ENCODE measurements at places on chromosomes 16 and 17. TPM values are rescaled to one million over a fixed set of nuclear protein-coding genes. Genes with fewer than 3 reads are reported as not detected.

DNA sequence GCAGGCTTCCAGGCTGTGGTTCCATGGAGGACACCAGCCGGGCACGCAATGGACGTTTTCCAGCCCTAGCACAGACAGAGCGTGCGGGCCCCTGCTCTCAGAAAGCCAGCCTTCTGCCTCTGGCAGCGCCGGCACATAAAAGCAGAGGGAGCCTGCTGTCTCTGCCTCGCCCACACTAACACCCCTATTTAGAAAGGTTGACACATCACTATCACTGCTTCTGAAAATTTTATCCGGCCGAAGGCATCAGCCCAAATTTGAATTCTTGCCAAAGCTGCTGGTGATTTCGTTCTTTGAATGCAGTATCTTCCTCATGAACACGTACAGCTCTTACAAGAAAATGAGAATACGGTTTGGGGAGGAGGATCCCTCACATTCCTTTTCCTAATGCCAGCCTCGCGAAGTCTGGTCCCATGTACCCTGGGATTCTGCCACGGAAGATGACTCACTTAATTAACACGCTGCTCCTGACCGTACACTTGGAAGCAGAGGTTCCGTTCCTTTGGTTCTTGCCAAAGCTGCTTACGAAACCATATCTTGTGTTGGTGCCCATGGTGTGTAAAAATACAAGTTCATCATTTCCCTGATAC lies 1.3 kb upstream of the RAB11FIP3 start:
- DNase-seq = no peak

DNA sequence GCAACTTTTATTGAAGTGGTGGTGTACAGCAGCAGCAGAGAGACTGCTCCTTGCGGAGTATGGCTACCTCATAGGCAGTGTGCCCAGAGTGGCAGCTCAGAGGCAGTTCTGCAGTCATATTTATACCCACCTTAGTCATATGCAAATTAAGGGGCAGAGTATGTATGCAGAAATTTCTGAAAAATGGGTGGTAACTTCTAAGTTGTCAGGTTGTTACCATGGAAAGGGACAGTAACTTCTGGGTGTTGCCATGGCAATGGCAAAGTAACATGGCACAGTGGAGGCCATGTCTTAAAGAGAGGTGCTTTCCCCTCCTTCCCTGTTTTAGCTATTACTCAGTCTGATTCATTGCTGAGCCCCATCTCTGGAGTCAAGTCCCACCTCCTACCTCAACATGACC lies 53.4 kb downstream of the MEOX1 start:
- no peak for DNase-seq

The MRPL12 gene
- total RNA-seq = 17.5 TPM

The KCNJ12 gene
- not detected for total RNA-seq

The KCTD2 gene
- total RNA-seq = 17.4 TPM

DNA sequence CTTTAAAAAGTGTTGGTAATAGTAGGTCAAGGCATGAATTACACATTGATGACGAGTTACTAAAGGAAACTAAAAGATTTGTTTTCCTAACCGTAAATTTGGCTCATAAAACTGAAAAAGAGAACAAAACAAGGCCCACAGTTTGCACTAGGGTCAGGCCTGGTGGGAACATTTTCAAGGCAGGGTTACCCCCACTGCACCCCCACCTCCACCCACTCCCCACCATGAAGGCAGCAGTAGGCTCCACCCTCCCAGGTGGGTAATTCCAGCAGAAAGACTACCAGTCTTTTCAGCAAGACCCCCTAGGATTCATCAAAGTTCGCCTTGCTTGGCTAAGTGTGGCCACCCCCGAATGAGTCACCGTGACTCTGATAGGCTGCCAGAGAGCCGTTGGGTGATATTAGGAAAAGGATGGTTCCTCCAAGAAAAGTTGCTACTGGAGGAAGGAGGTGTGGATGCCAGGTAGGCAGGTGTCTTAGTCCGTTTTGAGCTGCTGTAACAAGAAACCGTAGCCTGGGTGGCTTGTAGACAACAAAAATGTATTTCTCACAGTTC lies 8.6 kb downstream of the DNAAF1 start:
- DNase-seq = no peak

DNA sequence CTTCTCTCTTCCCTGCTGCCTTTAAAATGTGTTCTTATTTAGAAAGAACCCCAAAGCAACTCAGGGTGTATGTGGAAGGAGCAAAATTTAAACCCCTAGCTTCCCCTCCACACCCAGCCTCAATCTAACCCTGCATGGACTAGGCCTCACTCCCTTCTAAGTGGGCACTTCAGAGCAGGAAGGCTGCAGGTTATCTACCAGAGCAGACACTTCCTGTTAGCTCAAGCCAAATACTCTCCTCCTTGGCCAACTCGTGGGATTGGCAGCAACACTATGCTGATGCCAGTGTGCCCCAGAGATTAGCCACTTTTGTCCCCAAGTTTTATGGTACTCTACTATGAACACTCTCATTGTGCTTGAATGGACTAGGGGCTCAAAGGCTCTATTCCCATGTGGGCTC lies 35.6 kb downstream of the CCDC42 start:
- DNase-seq = no peak

The CD300LB gene
- total RNA-seq = 3.5 TPM

DNA sequence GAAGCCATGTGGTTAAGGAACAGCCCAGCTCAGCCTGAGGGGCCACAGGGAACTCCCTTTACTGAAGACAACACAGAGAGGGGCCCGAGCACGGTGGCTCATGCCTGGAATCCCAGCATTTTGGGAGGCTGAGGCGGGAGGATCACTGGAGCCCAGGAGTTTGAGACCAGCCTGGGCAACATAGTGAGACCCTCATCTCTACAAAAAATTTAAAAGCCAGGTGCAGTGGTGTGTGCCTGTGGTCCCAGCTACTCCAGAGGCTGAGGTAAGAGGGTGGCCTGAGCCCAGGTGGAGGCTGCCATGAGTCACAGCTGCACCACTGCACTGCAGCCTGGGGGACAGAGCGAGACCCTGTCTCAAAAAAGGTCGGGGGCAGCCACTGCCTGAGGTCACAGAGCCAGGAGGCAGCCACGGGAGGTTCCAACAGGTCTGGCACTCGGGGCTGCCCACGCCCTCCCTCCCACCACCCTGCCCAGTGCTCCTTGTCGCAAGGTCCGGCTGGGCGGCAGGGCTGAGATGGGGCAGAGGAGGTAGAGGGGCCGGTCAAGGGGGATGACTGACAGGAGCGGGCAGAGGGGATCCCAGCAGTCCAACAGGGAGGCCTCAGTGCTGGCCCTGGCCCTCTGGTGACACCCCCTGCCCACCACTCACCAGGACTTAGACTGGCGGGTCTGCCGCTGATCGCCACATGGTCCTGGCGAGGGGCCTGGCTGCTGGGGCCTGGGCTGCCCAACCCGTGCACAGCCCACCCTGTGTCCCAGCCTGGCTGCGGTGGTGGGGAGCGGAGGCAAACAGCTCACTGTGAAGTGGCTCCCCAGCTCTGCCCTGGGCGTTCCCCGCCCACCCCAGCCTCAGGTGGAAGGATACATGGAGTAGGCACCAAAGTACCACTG lies 3.4 kb downstream of the CYBA start:
- no peak for DNase-seq

The FMNL1 gene
- total RNA-seq = 741 TPM

GRCh38 chr17:42673885-42674754 lies 2.7 kb downstream of the PLEKHH3 start:
- DNase-seq = no peak

GRCh38 chr16:21166561-21166961 lies 8.1 kb downstream of the LDAF1 start:
- DNase-seq = no peak

GRCh38 chr16:3188925-3189825 lies 1.2 kb downstream of the OR1F1 start:
- no peak for DNase-seq

GRCh38 chr17:80005360-80006338 lies 30.0 kb downstream of the TBC1D16 start:
- DNase-seq = peak; percentile 83

The CA5A gene
- total RNA-seq = not detected

The WDR59 gene
- 73.2 TPM for total RNA-seq

The NHERF2 gene
- total RNA-seq = 7.1 TPM

DNA sequence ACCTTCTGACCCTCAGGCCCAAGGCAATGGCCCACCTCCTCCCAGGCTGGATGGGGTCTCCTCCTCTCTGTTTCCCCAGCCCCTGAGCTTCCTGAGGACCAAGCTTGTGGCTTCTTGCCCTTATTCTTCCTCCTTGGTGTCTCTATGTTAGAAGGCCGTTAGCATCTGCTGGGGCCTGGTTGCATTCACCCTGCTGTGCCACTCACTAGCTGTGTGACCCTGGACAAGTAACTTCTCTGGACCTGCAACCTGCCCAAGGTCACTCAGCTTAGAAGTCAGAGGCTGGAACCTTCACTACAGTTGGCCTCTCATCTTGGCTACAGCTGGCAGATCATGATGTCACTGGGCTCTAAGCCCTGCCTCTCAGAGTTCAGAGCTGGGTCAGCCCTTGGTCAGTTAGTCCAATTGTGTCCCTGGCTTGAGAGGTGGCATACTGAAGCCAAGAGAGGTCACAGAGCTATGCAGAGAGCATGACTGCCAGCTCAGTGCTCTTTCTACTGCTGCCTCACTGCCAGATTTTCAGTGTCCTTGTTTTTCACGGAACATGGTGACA lies 3.0 kb downstream of the MT2A start:
- no peak for DNase-seq

The RASL10B gene
- 0.07 TPM for total RNA-seq
